ENCODE measurements at places on chromosomes 13 and 19. TPM values are rescaled to one million over a fixed set of nuclear protein-coding genes. Genes with fewer than 3 reads are reported as not detected.

OVOL3 gene
- total RNA-seq, result not detected

PRPF31 gene
- total RNA-seq, result 49.6 TPM

SLITRK5 gene
- total RNA-seq, result 0.97 TPM

MUC16 gene
- 0.04 TPM for total RNA-seq

APLP1 gene
- total RNA-seq, result 1.6 TPM

FAM216B gene
- not detected for total RNA-seq

IGFL4 gene
- 10.6 TPM for total RNA-seq

MFSD12 gene
- total RNA-seq, result 60.4 TPM

IGFL2 gene
- total RNA-seq, result 15.8 TPM
